ENCODE measurements at places on chromosomes 13 and 19.

GRCh38 chr13:49307365-49307764, 59.6 kb downstream of the CDADC1 start:
- no peak for DNase-seq

- DNase-seq = no peak
Measured at GRCh38 chr19:8131517-8131916, 17.9 kb downstream of the FBN3 start.

DNA sequence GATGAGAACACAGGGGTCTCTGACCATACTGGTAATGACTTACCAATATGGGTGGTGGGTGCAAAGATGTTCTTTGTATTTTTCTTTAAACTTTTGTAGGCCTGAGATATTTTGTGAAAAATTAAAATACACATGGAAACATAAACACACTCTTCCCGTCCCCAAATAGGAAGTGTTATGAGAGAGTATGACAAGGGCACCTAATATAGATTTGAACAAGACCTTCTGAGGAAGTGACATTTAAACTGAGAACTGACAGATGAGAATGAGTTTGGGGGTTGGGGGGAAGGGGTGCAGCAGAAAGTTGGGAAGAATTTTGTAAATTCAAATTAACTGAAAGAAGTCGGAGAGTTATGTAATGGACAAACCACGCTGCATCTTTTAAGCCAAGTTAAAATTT, 224.2 kb downstream of the RGCC start:
- DNase-seq = no peak

GRCh38 chr13:93146584-93147297, 79.9 kb upstream of the GPC6 start:
- DNase-seq = no peak

- DNase-seq = no peak
Measured at GRCh38 chr13:105329359-105329758, 1206.1 kb downstream of the EFNB2 start.

Data from activated T-cell treated with anti-CD3 and anti-CD28 coated beads for 4 hours (primary cell).